Activated CD4-positive, alpha-beta T cell treated with anti-CD3 and anti-CD28 coated beads for 1 hour (primary cell): ENCODE measurements at places on chromosomes 6 and 20.

DNA sequence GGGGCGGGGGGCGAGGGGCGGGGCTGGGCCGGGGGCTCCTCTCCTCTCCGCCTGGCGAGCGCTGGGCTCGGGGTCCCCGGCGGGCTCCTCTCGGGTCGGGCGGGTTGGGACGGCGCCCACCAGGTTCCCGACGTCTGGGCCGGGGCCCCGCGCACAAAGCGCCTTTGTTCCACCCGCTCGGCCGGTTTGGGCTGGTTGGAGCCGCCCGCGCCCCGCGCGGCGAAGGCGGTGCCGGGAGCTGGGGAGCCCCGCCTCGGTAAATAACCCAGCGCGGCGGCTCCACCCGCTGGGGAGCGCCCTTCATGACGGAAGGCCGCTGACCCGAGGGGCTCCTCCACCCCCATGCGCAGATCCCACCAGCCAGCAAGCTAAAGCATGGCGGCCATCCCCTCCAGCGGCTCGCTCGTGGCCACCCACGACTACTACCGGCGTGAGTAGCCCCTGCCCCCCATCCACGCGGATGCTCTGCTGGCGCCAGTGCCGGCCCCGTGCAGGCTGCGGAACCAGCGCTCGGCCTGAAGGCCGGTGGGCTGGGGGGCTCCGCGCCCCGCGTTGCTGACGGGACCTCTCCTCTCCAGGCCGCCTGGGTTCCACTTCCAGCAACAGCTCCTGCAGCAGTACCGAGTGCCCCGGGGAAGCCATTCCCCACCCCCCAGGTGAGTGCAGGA is 503 bp downstream of the PPDPF start:
- DNase-seq = peak; percentile 52

GRCh38 chr20:42067174-42067573 is 449.0 kb upstream of the CHD6 start:
- DNase-seq = no peak

DNA sequence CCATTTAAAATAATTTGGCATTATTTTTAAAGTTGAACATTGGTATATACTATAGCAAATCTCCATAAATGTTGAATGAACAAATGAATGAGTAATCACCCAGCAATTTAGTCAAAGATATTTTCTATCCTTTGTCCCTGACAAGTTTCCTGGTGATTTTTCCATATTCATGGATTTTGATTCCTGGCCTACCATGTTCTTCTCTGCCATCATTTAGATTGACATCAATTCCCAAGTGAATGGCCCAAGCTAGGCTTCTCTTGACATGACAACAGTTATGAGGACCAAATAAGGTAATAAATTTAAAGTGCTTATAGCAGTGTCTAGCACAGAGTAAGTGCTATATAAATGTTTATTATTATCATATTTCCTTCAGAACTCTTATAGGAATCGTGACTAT is 120.1 kb upstream of the ADGRF1 start:
- no peak for DNase-seq

GRCh38 chr20:50916257-50916656 is 15.0 kb downstream of the ADNP start:
- no peak for DNase-seq

DNA sequence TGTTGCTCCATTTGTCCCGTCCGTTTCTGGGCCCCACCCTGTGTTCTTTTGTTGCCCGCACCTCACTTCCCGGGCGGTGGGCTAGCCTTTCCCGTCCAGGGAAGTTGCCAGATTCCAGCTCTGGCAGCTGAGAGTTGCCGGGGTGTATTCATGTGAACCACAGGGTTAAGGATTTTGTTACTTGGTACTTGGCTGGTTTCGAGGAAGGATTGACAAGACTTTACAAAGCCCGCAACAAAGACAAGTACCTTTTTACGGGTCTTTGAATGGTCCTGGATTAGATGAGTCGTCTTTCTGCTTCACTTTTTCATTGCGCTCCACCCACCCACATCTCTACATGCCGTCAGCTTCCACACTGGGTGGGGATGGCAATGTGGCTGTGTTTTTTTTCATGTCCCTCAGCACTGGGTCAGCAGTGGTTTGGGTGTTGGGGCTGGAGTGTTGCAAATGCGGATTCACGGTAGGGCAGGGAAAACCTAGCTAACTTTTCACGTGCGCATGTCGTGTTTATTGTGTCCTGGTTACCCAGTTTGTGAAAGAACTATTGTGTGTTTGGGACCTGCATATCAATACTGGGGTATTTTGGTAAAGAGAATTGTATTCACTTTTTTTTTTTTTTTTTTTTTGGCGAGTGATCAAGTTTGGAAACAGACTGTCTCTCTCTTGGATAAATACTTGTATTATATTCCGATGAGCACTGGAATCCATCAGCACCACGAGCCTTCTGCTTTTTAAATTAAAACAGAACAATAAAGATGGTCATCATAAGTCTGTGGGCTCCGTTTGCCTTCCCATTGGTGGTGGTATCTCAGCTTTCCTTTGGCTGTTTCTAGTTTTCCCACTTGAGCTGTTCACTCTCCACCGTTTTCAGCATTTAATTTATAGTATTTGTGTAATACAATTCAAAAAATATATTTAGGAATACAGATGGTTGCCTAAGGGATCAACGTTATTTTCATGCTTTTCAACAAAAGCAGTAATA is 1.2 kb downstream of the DUSP22 start:
- DNase-seq = no peak

DNA sequence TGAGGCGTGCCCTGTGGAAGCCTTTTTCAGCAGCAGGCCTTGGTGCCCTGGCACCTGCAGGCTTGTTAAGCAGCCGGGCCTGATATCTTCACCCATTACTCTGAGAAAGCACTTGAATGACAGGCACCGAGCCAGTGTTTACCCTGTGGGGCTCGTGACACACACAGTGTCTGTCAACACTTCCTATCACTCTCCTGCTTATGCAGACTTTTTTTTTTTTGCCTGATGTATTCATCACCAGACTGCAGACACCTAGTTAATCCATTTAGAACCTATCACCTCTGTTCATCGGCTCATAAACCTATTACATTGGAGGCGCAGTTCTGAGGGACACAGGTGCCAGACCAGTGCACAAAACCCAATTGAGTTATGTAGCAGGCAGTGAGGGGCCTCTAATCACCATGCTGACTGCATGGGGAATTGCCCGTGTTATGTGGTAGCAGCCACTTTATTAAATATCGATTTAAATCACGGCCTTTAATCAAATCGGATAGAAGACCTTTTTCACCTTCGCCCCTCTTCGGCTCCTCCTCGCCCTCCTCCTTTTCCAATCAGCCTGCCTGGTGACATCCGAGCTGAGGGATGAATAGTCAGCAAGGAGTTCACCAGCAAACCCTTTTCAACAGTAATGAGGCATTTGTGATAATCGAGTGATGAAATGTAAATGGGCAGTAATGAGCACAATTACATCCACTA is 962.9 kb upstream of the SLC35B3 start:
- DNase-seq = no peak

DNA sequence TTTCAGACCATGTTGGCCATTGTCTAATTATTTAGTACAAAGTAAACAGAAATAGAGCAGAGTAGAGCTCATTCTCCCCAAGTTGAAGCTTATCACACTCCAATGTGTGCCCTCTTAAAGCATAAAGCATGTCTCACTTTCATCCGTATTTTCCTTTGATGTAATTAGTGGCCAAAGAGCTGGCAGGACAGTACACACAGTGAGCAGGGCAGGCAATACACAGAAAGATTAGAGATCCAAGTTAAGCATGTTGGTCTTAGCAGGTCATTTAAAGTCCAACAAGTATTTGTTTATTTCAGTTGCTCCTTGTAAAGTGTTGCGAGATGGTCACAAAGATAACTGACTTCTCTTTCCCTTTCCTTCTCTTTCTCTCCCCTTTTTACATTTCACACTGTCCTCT is 47.2 kb downstream of the RFX6 start:
- no peak for DNase-seq

GRCh38 chr6:67768972-67769371 is 866.1 kb upstream of the ADGRB3 start:
- no peak for DNase-seq

GRCh38 chr6:160750276-160750689 is 48.2 kb downstream of the PLG start:
- no peak for DNase-seq

DNA sequence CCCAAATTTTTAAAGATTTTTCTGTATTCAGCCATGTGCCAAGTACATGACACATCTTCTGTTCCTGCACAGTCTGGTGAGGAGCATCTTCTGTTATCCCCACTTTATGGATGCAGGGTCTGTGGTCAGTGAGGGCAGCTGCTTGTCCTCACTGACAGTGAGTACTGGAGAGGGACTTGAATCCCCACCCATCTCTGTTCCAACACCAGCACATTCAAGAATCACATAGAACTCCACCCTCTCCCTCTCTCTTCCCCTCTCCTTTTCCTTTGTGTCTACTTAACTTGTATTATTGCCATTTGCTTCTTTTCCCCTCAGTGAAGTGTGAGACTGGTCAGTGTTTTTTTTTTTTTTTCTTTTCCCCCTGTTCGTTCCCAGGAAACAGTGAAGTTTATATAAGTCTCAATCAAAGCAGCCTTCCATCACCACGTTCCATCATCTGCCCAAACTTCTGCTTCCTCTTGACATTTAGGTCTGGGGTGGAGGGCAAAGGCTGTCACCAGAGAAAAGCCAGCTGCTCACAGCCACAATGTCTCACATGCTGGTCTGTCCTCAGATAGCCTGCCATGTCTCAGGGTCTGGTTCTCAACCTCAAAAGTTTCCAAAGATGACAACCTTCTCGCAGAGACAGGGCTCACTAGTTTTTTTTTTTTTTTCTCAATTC is 110.0 kb upstream of the SSTR4 start:
- DNase-seq = no peak

DNA sequence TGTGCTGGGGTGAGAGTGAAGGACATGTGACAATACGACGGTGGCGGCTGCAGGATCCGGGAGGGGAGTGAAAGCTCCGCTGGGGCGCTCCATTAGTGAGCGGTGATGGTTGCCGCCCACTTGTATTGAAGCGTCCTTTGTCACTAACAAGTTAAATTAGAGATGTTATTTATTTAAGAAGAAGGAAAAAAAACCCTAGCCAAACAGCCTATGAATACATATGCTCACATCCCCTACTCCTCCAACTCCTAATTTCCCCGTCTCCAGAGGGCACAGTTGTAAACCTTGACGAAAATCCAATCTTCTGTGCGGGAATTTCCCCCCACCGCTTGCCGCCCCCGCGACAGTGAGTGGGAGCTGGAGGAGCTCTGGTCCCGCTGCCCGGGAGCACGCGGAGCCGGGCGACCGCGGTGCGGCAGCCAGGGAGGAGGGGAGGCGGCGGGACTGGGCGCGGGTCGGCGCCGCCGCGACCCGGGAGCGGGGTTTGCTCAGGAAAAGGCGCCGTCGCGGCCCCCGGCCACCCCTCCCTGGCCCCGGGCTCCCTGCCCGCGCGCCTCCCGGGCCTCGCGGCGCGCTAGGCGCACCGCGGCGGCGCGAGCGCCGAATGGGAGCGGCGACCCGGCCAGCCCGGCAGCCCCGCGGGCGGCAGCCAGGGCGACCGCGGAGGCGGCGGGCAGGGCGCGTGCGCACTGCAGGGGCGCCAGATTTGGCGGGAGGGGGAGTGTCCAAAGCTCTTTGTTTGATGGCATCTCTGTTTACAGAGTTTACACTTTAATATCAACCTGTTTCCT is at the start of gene MYB:
Gene MYB (plus strand): TSS at position 767 of the 791 bp plus-strand sequence. CDS start 206 bp downstream, outside the sequence.
- DNase-seq = peak; percentile 65
